ENCODE measurements at places on chromosomes 13 and 19. TPM values are rescaled to one million over a fixed set of nuclear protein-coding genes. Genes with fewer than 3 reads are reported as not detected.

The CYP2A6 gene
- total RNA-seq: 0.41 TPM

The UBE2L5 gene
- total RNA-seq: not detected

The ZNF285 gene
- 1.4 TPM for total RNA-seq

The KIR3DL1 gene
- not detected for total RNA-seq

The GNA15 gene
- total RNA-seq: 6.2 TPM

The IGFL2 gene
- not detected for total RNA-seq

The RUBCNL gene
- not detected for total RNA-seq

The CBARP gene
- total RNA-seq: 14.5 TPM

The KIR2DL3 gene
- not detected for total RNA-seq

The ZNF420 gene
- 13.7 TPM for total RNA-seq

The LHB gene
- 0.39 TPM for total RNA-seq

The ADGRE3 gene
- not detected for total RNA-seq

The CELF5 gene
- total RNA-seq: 1.2 TPM

The MAST1 gene
- total RNA-seq: 3.1 TPM

The IGFL1 gene
- not detected for total RNA-seq

The CD37 gene
- total RNA-seq: 0.33 TPM

The ZNF541 gene
- 0.15 TPM for total RNA-seq

All from Panc1 (cell line).